ENCODE measurements at places on chromosomes 11 and 22.

- no peak for DNase-seq
Observed at GRCh38 chr11:1998861-1999260, 1.2 kb upstream of the H19 start.

DNA sequence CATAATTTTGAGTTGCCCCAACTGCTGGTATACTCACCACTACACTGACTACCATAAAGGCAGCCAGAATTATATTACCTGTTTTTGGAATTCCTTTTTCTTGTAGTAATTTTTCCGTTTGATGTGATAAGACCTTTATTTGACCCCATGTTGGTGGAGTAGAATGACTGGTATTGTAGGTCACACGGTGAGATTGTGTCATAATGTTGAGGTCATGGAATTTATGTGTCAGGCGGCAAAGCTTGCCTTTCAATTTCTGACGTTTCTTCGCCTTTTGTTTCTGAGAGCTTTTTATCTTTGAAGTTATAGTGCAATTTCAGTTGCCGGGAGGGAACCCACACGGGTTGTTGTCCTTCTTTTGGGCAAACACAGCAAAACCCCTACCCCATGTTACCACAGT, 13.0 kb downstream of the OR52K1 start:
- DNase-seq = no peak

GRCh38 chr11:111077530-111078322, 167.8 kb upstream of the POU2AF2 start:
- DNase-seq = no peak

DNA sequence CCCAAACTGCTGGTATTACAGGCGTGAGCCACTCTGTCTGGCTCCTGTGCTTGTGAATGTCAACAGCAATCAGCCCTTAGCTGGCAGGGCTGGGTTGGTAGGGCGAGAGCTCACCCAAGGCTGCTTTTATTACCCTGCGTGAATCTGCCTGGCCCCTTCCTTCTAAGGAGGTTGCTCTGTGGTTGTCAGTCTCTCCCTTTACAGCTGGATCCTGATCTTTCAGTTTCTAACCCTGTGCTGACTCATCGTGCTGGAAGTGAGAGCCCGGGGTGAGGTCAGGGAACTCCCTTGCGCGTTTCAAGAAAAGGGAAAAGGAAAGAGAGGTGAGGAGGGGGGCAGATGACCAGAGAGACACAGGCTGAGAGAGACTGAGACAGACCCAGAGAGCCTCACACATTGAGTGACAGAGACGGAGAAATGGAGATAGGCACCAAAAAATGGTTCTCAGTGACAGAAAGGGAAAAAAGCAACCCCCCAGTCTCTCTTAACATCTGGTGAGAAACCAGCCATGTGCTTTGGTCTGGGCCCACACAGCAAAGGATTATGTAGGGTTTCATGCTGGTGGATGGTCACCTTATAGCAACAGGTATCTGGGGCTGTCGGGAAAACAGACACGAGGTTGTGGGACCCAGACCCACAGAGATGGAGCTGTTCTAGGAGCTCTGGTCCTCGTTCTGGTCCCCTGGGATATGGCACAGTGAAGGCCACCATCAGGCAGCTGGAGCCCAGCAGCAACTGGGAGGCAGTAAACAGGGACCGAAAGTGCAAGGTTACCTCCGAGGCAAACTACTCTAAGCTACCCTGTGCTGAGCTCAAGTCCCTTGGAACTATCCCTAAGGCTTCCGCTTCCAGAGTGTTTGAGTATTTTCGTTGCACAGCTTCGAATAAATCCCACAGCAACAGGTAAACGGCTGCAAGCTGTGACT, 2.5 kb downstream of the TCN2 start:
- DNase-seq = peak; percentile 94

- DNase-seq = peak; percentile 3
Observed at GRCh38 chr11:82229341-82229740, 504.3 kb downstream of the FAM181B start.

GRCh38 chr22:25802018-25802417, 60.0 kb downstream of the MYO18B start:
- no peak for DNase-seq

DNA sequence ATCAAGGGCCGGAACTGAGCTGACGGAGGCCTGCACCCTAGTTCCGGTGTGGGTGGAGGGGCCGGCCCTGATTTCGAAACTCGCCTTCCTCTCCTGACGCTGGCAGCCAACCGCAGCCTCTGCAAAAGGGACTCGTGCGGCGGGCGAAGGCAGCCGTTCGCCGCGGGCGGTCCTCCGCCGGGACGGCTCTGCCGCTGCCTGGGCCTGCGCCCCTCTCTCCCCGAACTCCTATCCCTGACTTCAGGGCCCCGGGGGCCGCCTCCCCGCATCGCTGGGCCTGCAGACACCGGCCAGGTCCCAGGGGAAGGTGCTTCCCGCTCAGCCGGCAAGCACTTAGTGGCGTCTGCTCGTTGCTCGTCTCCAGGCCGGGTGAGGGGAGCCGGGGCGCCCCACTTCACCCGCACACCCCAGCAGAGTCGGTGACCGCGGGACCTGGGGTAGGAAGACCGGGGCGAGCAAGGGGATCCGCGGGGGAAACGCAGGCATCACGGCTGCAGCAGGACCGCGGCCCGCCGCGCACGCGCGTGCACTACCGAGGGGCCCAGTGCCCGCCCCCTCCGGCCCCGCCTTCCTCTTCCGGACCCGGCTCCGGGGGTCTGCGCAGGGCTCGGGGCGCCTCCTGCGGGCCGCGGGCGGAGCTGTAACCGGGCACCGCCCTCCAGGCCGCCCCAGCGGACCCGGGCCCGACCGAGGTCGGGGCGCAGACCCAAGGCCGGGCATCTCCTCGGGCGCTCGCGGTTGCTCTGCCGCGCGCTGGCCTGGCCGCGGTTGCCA, 464 bp upstream of the ANKRD13D start:
- peak; percentile 97 for DNase-seq
